ENCODE measurements at places on chromosomes 4 and X.

- DNase-seq = no peak
Measured at GRCh38 chr4:145003675-145004074, 94.3 kb downstream of the ANAPC10 start.

- peak; percentile 94 for DNase-seq
Measured at GRCh38 chrX:53686151-53686885, at the start of gene HUWE1. Gene HUWE1 (minus strand): TSS chrX:53686719. CDS start chrX:53654107, 32,612 bp downstream.

GRCh38 chr4:145735347-145735675 is 55.4 kb downstream of the C4orf51 start:
- DNase-seq = no peak

DNA sequence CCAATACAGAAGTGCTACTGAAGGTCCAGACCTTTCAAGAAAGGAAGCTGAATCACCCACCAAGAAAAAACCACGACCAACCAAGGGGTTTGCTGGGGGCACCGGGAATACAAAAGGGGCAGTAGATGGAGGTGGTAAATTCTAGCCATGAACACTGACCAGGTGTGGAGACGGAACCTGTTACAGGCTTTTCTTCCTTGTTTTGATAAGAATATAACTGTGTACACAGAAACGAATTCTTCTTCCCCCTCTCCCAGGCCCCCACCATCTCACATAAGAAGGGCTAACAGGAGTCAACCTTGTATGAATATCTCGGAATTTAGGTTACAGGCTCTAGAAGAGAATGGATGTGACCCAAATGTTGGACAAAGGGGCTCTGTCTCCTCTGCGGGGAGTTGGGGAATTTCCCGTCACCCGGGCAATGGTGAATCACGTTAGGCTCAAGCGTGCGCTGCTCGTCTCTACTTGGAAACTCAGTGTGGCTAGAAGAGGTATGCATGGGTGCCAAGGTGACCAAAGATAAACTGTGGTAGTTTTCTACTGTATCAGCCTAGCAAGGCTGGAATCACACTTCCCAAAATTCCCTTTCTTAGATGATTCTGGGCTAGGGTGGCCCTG is 87.0 kb downstream of the AFAP1 start:
- no peak for DNase-seq

- no peak for DNase-seq
Measured at GRCh38 chrX:107709266-107709806, 66.3 kb downstream of the TSC22D3 start.

- DNase-seq = no peak
Measured at GRCh38 chr4:151031831-151032605, 16.9 kb upstream of the LRBA start.

GRCh38 chr4:76571274-76571673 is 136.2 kb downstream of the SHROOM3 start:
- peak; percentile 34 for DNase-seq

- no peak for DNase-seq
Measured at GRCh38 chr4:133618963-133619362, 469.9 kb downstream of the PCDH10 start.

- DNase-seq = no peak
Measured at GRCh38 chrX:14616836-14617235, 87.5 kb downstream of the GLRA2 start.

GRCh38 chr4:3177426-3177825 is 71.5 kb upstream of the MSANTD1 start:
- DNase-seq = no peak

- DNase-seq = no peak
Measured at GRCh38 chrX:80766916-80767315, 42.8 kb downstream of the BRWD3 start.

- DNase-seq = no peak
Measured at GRCh38 chr4:139144161-139144859, 32.7 kb downstream of the ELF2 start.

DNA sequence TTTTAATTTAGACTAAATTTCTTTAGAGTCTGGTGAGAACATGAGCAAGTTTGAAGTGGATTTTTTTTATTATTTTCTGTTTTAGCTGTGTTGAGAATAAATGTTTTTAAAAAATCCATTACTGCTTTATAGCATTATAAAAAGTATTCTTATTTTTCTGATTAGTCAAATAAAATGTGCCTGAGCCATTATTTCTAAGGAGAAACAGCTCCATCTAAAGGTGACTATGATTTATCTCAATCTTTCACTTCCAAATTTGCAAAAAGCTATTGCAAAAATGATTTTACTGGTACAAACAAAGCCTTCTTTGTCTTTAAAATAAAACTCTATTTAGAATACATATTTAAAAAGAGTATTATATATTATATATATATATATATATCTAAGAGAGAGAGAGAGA is 959.2 kb downstream of the FAM133A start:
- DNase-seq = no peak

- no peak for DNase-seq
Measured at GRCh38 chr4:98383431-98384106, 122.4 kb downstream of the RAP1GDS1 start.

- DNase-seq = no peak
Measured at GRCh38 chr4:48275247-48275646, 5.6 kb upstream of the TEC start.

DNA sequence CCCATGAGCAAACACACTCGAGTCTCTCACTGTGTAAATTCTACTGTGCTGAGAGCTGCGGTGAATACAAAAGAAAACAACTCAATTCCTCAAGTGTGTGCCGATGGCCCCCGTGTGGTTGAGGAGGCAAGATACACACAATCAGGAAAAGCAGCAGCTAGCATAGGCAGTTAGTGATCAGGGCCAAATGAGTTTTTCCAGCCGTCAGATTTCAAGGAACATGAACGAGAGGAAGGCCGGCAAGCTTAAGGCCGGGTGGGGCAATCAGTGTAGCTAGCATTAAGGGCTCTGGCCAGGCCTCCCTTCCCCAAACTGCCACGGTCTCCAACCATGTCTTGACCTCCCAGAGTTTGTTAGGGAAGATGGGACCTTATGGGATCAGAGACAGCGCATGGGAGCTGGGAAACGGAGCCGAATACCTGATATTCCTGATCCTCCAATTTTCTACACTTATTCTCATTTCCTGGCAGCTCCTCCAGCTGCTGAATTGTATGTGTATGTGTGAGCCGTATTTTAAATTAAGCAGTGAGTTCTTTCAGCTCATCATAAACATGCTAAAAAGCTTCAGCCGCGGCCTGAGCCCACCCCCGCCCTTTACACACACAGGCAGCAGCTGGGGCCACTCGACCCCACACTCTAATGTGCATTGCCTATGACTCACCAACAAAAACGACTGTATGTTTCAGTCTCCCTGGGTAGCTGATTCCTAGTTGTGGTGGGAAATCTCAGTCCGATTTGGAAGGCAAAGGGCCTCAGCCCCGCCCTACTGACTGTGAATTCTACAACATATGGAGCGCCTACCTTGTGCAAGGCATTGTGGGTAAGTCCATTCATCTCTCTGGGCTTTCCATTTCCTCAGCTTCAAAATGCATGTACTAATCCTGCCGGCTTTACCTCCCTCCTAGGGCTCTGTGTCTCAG is 59.9 kb downstream of the RTL9 start:
- DNase-seq = peak; percentile 38

- no peak for DNase-seq
Measured at GRCh38 chr4:98516042-98516440, 142.4 kb downstream of the TSPAN5 start.

DNA sequence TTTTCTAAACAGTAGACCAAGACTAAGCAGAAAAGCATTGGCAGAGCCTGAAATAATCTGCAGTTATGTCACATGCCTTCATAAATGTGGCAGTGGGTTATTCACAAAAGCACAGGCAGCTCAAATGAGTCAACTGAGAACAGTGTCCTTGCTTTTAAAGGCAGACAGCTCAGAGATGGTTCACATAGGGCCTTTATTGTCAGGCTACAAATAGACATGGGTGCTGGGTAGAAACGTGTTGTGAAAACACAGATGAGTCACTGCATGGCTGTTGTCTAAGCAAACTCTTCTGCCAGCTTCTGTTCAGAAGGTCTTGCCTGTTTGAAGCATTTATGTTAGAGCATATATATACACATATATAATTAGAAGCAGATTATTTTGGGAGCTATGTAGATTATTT is 118.0 kb downstream of the SLC4A4 start:
- DNase-seq = peak; percentile 45

DNA sequence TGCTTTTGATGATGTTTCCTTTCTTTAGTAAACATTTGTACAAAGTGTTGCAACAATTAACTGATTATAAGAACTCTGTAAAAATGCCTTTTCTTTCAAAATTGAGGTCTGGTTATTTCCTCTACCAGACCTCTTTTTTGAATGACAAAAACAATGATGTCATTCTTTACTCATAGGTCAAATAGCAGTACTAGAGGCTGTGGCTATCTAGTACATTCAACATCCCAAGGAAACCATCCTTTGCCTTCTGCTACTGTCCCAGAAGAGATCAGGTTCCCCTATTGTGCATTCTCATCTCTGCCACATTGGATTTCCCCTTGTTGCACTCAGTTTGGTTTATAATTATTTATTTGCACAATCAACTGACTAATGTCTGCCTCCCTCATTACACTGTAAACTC is 19.1 kb upstream of the MAD2L1 start:
- DNase-seq = no peak

DNA sequence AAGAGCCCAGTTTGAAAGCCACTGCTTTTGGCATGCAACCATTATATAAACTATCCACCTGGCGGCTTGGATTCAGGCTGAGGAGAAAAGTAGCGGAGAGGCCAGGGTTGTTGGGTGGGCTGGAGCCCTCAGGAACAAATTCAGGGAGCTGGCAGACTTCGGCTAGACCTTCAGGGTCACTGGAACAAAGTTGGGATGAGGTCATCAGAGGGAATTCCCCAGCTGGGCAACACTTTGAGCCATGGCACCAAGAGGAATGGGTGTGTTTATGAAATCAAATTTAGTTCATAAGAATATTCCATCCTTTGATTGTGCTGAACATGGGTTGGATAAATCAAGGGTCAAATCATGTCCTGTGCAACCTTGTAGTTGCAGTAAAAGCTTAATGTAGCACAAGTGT is 22.0 kb downstream of the MTMR1 start:
- DNase-seq = no peak

DNA sequence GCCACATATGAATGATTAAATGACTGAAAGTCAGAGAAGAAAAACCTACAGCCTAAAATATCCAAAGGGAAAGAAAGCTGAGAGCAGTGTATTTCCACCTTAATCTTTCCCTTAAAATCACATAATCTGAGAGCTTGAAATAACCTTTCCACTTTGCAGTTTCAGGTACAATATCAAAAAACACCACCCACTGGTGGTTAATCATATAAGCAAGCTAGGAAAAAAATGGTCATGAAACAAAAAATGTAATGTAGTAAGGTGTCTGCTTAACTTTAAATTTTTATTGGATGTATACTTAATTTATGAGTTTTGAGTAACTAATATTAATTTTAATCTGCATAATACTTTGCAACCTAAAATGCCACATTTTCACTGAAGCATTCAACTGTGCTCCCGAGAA is 3.2 kb downstream of the PRDM5 start:
- DNase-seq = no peak

DNA sequence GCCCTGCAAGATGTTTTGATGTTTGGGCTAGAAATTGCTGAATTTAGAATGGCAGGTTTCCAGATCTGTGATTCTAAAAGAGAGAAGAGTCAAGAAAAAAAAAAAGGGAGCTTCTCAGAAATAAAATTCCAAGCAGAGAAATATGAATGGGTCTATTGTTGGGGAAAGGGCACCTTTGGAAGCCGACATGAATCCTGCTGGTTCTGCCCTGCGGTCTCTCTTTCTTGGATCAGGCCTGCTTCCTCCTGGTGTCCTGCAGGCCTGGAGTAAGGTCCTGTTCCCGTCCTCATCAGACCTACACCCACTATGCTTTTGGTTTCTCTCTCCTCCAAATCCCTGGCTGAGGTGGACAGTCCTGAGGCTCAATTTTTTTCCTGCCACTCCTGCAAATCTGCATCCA is 109.8 kb upstream of the TRIM2 start:
- no peak for DNase-seq

GRCh38 chr4:26238778-26239679 is 81.8 kb upstream of the RBPJ start:
- DNase-seq = peak; percentile 87

DNA sequence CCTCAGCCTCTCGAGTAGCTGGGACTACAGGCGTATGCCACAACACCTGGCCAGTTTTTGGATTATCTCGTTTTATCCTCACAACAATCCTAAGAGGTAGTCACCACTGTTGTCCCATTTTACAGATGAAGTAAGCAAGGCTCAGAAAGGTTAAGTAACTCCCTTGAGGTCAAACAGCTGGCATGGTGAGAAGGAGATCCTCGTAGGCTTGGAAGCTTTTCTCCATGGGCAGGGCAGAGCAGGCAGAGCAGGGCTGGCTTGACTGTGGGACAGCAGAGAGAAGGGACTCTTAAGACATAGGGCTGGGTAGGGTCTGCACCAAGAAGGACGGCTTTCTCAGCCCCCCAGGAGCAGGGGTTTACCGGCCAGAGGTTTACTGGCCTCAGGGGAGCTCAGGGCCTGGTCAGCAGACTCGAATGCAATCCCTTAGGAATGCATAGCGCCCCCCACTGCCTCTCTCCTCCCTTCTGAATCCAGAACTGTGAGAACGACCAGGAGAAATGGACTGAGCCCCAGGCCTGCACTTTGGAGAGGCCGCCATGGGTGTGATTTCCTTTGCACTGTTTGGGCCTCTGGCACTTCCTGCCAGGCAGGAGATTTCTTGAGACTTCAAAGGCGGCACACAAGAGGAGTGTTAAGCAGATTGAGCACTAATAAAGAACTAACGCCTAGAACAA is 14.0 kb upstream of the CDKN2AIP start:
- no peak for DNase-seq

GRCh38 chr4:182510836-182511235 is 267.6 kb downstream of the TENM3 start:
- no peak for DNase-seq

DNA sequence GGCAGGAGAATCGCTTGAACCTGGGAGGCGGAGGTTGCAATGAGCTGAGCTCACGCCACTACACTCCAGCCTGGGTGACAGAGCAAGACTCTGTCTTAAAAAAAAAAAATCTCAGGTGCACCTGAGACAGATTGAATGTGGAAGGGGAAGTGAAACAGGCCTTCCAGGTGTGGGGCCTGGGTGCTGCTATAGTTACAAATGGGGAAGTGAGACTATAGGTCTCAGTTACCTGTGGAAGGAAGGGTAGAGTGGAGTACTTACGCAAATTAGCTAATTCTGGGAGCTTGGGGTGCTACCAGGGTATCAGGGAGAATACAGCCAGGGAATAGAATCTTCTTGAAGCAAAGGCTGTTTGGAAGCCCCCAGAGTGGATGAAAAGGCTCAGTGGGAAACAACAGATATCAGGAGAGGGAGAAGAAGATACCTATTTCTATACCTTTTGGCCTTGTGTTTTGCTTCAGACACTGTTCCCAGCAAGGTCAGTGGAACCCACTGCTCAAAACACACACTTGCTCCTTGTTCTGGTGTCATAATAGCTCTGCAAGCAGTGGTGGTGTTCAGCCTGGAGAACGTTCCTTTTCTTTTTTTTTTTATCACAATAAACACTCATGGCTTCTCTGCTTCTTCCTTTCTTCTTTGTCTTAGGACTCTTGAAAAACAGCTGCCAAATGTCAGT is 7.0 kb downstream of the CD38 start:
- no peak for DNase-seq

DNA sequence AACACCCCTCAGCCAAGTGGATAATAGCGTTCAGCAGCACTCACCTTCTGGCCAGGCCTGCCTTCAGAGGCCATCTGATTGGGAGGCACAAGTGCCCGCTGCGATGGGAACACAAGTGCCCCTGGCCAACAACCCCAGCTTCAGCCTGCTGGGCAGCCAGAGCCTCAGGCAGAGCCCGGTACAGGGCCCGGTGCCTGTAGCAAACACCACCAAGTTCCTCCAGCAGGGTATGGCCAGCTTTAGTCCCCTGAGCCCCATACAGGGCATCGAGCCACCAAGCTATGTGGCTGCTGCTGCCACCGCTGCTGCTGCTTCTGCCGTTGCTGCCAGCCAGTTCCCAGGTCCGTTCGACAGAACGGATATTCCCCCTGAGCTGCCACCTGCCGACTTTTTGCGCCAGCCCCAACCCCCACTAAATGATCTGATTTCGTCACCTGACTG is 55.9 kb upstream of the MTM1 start:
- no peak for DNase-seq
